T47D (cell line): ENCODE measurements at places on chromosomes 16 and 17.

DNA sequence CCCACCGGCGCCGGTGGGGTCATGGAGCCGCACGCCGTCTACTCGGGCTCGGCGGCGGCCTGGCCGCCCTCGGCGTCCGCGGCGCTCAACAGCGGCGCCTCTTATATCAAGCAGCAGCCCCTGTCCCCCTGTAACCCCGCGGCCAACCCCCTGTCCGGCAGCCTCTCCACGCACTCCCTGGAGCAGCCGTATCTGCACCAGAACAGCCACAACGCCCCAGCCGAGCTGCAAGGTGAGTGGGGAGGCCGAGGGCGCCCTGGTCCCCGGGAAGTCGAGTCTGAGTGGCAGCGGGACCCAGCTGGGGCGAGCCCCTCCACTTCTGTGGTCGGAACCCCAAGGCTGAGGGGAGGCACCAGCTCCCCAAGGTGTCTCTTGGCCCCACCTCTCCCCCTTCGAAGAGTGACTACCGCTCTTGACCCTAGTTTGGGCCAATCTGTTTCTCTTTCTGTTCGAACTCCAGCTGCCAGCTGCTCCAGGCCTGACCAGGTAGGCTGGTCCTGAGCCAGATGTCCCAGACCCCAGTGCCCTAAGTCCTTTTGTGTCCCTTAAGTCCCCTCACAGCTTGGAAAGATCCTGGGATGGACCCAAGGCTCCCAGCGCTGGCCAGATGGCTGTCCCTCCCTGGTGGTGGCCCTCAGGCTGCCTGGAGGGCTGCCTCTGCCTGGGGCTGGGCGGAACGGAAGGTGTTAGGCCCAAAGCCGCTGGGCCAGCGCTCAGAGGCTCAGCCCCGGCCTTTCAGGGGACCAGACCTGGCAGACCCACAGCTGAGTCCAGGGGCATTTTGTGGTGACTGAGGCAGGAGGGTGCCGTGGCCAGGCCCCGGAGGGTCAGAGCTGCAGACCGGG lies 1.2 kb downstream of the FOXF1 start:
- no peak for DNase-seq

DNA sequence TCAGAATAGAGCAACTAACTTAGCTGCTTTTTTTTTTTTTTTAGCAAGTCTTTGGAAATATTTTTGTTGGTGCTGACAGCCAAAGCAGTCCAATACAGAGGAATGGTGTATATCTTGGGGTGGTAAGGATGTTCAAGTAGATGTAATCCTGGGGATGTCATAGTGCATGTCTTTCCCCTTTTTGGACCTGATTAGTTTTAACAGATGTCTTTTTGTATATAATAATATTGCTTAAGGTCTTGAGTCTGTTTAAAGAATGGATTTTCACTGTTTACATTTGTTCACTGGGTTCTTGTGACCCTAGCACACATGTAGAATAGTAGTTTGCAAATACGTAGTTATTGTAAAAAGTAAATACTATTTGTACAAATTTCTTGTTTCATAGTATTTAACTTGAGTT lies 7.9 kb downstream of the TAF15 start:
- no peak for DNase-seq

GRCh38 chr17:49015179-49015923 lies 18.2 kb downstream of the IGF2BP1 start:
- DNase-seq, result no peak

- peak; percentile 66 for DNase-seq
These were observed 661 bp downstream of the GIT1 start for GRCh38 chr17:29588562-29589411.

- DNase-seq, result no peak
These were observed 32.5 kb downstream of the ABCC12 start for GRCh38 chr16:48123104-48123788.
